ENCODE measurements at places on chromosomes 13 and 19.

GRCh38 chr13:101019126-101019525, 344.5 kb upstream of the TMTC4 start:
- no peak for DNase-seq

- DNase-seq, result peak; percentile 27
Measured at GRCh38 chr19:6531163-6531955, 533 bp downstream of the TNFSF9 start.

DNA sequence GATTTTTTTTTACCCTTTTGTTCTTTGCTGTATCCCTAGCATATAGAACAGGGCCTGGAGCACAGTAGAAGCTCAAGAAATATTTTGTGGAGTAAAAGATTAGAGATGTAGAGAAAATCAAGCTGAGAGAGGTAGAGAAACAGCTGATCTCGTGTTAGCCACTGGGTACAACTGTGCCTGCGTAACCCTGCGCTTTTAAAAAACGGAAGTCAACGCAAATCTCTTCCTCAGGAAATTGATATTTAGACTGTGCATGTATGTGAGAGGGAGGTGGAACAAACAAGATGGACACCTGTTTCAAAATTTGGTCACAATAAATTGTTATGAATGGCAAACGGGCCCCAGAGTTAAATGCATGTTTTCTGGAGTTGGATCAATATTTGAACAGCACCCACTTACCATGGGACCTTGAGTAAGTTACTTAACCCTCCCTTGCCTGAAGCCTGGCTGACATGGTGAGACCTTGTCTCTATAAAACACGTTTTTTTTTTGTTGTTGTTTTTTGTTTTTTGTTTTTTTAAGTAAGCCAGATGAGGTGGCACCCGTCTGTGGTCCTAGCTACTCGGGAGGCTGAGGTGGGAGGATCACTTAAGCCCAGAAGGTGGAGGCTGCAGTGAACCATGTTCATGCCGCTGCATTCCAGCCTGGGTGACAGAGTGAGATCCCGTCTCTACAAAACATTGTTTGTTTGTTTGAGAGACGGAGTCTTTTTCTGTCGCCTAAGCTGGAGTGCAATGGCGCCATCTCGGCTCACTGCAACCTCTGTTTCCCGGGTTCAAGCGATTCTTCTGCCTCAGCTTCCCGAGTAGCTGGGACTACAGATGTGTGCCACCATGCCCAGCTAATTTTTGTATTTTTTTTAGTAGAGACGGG, 3.3 kb upstream of the EPOR start:
- no peak for DNase-seq

GRCh38 chr19:16261584-16262368, 62.9 kb upstream of the KLF2 start:
- DNase-seq, result no peak

DNA sequence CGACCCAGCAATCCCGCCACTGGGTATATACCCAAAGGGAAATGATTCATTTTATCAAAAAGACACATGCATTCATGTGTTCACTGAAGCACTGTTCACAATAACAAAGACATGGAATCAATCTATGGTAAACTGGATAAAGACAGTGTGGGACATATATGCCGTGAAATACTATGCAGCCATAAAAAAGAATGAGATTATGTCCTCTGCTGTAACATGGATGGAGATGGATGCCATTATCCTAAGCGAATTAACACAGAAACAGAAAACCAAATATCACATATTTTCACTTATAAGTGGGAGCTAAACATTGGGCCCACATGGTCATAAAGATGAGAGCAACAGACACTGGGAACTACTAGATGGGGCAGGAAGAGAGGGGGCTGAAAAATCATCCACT, 345.0 kb downstream of the UQCRFS1 start:
- DNase-seq, result no peak

DNA sequence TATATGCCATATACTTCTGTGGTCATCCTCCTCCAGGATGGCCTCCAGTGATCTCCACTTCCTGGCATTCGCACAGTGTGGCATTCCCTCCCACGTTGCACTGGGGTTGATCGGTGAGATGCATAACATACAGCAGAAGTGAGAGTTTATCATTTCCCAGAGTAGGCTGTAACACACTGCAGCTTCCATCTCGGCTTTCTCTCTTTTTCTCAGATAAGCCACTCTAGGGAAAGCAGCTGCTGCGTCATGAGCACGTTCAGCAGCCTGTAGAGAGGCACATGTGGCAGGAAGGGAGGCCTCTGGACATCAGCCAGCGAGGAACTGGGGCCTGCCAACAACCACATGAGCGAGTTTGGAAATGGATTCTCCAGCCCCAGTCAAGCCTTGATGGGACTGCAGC, 807.1 kb downstream of the DIAPH3 start:
- no peak for DNase-seq

GRCh38 chr13:82719987-82720386, 1162.3 kb downstream of the SLITRK1 start:
- DNase-seq, result no peak

DNA sequence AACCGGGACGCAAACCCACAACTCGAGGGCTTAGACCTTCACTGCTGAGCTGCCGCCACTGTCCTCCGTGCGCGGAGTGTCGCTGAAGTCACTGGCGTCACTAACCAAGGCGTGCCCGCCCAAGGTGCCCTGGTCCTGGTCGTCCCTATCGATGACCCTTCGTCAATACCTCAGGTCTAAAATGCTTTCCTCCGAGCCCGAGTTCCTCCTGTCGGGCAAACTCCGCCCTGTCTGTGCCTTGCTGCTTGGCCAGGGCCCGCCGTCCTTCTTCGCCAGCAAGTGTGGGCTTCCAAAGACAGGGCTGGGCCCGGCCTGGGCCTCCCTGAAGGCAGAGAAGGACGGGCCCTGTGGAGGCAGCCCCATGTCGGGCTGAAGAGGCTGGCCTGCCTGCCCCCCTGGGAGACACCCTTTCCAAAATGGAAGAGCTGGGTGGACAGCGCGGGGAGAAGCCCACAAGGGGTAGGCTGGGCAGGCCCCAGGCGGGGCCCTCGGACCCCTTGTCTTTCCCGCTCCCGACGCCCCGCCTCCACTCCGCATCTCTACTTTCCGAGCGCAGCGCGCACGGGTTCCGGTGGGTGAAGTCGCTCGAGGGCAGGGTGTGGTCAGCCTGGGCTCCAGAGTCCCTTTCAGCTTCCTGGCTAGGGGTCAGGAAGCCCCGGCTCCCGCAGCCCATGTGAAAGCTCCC, 13.4 kb downstream of the RB1 start:
- DNase-seq, result no peak

DNA sequence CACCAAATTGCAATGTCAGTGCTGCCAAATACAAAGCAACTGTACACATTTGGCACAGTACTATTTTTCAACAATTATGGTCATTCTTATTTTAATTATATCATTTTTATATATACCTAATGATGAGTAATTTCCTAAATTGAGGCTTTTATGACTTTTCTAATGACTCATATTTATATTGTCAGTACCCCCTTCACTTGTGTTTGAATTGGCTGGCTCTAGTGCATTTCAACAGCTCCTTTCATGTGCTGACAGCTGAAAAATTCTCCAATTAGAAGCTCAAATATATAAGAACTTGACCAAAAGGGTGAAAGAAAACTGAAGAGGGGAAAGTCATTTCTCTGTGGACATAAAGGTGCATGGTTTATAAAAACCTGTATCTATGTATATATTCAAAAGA, 263.3 kb downstream of the SLITRK1 start:
- DNase-seq, result no peak

DNA sequence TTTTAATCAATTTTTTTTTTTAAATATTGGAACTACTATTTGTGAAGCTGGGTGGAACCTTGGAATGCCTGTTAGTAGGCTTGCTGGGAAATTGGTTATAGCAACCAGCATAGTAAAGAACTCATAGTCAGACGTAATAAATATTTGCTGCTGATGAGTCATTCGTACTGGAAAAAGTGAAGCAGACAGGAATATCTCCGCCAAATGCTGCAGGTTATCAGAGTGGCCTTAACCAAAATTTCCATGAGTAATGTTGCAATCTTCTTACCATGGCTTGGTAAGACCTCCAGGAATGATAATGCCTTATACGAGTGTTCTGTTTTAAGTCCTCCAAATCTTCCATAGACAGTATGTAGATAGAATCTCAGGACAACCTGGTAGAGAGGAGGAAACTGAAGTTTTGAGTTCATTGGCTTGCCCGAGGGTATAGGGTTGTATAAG, 34.2 kb downstream of the MBNL2 start:
- DNase-seq, result no peak

DNA sequence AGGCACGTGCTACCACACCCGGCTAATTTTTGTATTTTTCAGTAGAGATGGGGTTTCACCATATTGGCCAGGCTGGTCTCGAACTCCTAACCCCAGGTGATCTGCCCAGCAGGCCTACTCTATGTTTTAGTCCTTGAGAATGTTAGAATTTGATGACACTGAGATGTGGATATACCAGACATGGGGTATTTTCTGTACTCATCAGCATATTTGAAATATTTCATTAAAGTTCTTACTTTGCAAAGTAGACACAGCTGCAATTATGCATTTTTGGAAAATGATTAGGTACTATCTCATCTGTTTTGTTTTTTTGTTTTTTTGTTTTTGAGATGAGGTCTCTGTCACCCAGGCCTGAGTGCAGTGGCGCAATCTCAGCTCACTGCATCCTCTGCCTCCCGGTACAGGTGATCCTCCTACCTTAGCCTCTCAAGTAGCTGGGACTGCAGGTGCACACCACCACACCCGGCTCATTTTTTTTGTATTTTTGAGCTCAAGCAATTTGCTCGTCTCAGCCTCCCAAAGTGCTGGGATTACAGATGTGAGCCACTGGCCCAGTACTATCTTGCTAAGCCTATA, 12.7 kb downstream of the SPINT2 start:
- no peak for DNase-seq
